ENCODE measurements at places on chromosomes 11 and 22.
A peak's percentile ranks its signal among the peaks of the same experiment; 100 is the strongest.

GRCh38 chr11:46570790-46571398 is 22.9 kb downstream of the AMBRA1 start:
- no peak for DNase-seq

DNA sequence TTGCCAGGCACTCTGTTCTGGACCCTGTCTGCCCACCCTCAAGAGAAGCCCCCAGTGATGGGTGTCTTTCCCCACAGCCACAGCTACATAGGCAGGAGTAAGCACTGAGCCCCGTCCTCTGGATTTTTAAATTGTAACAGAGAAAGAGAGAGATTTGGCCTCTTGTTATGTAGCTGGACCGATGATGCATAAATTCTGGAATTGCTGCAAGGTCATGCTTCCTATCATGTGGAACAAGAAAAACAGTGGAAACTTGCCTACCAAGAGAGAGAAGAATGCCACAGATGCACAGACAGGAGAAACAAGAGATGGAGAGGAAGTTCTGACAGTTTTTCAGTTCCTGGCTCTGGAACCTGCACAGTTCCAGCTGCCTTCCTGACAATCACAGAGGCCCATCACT is 150.2 kb downstream of the ETS1 start:
- DNase-seq = peak; percentile 44

- DNase-seq = no peak
Observed at GRCh38 chr11:2715716-2716350, 16.0 kb upstream of the KCNQ1OT1 start.

DNA sequence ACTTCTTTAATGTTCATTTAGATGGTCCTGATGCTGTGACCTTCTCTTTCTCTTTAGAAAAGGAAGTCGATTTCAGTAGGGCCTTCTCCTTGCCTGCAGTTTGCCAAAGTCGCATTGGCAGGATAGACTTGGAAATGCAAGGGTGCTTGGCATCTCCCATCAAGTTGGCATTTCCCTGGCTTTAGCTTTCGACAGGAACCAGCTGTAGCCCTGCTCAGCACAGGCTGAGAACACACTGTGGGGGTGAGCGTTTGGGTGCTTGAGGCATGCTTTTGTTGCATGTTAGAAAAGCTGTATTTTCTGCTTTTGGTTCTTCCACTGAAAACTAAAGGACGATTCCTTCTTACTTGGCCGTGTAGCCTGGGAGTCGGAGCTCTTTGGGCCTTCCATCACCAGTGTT is 37.7 kb downstream of the LDLRAD3 start:
- DNase-seq = no peak

- DNase-seq = no peak
Observed at GRCh38 chr11:100562128-100562527, 125.0 kb upstream of the ARHGAP42 start.

- no peak for DNase-seq
Observed at GRCh38 chr11:123265951-123266350, 70.9 kb upstream of the CLMP start.

GRCh38 chr11:1201395-1202153 is 21.3 kb upstream of the MUC5B start:
- DNase-seq = no peak

DNA sequence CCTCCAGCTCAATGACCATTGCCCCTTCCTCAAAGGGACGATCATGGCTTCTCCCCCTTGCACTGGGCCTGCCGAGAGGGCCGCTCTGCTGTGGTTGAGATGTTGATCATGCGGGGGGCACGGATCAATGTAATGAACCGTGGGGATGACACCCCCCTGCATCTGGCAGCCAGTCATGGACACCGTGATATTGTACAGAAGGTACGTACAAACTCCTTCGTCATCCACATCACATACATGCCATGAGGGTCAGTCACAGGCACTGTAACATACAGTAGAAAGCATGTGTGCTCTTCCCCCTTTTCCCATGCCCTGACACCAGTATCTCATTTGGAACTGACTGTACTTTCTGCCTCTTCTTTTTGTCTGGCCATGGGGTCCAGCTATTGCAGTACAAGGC is 4.0 kb downstream of the TAF10 start:
- no peak for DNase-seq

DNA sequence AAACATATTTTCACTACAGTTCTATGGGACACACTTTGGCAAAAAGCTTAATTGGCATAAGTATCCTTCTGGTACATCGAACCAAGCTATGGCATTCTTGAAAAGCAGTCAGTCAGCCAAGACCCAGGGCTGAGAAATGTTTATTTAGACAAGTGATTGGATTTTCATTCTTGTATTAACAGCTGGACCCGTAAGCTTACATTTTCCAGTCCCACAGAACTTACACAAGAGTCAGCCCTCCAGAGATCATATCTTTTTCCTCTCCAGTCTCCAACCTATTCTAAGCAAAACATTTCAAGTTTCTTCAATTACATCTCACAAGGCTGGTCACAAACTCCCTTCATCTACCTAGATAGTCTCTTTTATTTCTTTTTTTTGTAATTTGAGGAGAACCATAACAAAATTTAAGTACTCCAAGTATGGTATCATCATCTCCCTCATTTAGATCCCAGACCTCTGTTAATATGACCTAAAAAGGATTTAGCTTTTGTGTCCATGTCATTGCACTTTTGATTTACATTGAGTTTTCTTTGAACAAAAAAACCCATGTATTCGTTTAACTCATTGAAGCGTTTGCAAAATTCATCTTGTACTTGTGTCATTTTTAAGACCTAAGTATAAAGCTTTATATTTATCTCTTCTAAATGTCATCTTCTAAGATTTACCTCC is 67.9 kb upstream of the GRK3 start:
- DNase-seq = no peak

DNA sequence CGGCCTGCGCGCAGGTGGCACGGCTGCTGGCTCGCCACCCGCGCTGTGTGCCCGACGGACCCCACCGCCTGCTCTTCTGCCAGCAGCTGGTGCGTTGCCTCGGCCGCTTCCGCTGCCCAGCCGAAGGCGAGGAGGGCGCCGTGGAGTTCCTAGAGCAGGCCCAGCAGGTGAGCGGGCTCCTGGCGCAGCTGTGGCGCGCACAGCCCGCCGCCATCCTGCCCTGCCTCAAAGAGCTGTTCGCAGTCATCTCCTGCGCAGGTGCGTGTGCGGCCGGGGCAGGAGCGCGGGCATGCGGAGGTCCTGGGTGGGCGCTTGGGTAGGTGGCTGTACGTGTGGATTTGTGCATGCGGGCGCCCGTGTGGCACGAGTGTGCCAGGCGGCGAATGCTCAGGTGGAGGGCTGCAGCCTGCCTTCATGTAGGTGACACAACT is 8.0 kb downstream of the USP35 start:
- no peak for DNase-seq

- DNase-seq = no peak
Observed at GRCh38 chr11:34599406-34599945, 21.4 kb upstream of the EHF start.

- DNase-seq = no peak
Observed at GRCh38 chr11:61488651-61489291, 19.8 kb upstream of the LRRC10B start.

DNA sequence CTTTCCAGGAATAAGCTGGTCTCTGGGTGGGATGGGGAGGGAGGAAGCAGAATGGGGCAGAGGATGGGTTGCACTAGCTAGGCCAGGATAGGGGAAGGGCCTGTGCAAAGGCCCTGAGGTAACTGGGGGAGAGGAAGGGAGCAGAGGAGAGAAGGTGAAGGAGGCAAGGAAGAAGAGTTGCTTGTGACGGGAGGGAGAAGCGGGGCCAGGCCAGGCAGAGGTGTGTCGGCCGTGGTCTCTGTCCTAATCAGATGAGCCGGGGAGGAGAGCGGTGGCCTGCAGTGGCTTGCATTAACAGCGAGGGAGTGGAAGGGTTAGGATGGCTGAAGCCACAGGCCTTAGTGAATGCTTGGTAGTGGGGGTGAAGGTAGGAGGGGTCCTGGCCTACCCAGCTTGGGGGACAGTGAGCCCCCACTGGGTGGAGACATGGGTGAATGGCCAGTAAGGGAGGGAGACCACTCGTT is 6.0 kb upstream of the DERL3 start:
- no peak for DNase-seq

GRCh38 chr11:93921695-93922468 is 71.5 kb upstream of the VSTM5 start:
- DNase-seq = peak; percentile 79

GRCh38 chr11:130237282-130238006 is 77.3 kb downstream of the ZBTB44 start:
- no peak for DNase-seq

Data from activated CD4-positive, alpha-beta T cell treated with anti-CD3 and anti-CD28 coated beads, Interleukin-2, amount 10 ng/mL, durations not matched to agents 24 days and 14 days (primary cell).